Bronchial epithelial cell (primary cell): ENCODE measurements at places on chromosomes 4 and X. TPM values are rescaled to one million over a fixed set of nuclear protein-coding genes. Genes with fewer than 3 reads are reported as not detected.

The DCHS2 gene
- not detected in 2 replicates for total RNA-seq

DNA sequence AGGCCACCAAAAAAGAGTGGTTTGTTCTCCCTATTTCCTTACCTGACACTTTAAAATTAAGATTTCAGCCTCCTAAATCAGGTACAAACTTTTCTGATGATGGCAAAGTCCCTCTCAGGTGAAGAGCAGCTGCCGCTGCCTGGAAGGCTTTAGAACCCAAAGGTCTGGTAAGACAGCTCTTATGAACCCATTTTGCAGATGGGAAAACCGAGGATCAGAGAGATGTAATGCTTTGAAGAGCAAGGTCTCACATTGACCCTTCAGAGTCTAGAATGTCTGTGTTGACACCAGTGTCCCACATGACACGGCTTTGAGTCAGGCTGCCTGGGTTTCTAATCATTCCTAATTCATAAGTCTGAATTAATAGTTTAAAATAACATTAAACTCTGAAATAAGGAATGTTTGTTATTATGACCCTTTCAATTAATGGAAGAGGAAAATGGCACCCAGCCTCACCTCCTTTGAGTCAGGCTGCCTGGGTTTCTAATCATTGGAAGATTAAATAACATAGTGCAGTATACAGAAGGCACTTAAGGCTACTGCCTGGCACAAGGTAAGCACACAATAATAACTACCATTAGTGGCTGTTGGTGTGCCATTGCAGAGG, 27.9 kb upstream of the KIAA0232 start:
- no peak for DNase-seq

DNA sequence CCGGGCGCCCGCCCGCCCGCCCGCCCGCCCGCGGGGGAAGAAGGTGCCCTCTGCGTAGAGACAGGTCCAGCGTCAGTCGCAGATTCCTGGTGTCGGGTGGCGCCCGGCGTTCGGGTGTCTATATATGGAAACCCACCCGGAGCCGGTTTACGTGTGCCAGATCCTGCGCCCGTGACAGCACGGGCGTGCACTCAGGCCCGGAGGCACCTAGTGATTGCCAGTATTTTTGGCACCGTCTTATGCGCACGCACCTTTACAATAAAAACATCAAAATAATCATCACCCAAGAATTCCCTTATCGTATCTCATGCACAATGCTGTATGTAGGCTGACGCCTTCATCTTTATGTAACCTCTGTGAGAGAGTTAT, 519 bp downstream of the SLC25A4 start:
- DNase-seq = peak; percentile 50

The S100G gene
- not detected in 2 replicates for total RNA-seq

GRCh38 chr4:61922766-61923165, 722.6 kb downstream of the ADGRL3 start:
- DNase-seq = peak; percentile 55

The USP17L10 gene
- total RNA-seq = not detected in 2 replicates

DNA sequence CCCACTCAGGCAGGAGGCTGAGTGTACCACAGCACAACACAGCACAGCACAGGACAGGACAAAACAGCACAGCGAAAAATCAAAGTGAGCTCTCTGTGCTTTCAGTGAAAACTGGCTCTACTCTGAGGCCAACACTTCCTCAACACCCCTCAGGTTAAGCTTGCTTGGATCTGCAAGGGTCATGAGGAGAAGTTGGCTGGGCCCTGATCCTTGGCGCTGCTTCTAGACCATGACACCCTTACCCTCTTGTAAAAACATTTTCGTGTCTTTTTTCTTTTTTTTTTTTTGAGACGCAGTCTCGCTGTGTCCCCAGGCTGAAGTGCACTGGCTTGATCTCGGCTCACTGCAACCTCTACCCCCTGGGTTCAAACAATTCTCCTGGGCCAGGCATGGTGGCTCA, 25.3 kb downstream of the USP46 start:
- DNase-seq = no peak

The SPATA18 gene
- total RNA-seq = 11.8 and 16.1 TPM in 2 replicates

The EDA2R gene
- total RNA-seq = 3.8 and 5.3 TPM in 2 replicates

The GLOD5 gene
- total RNA-seq = not detected in 2 replicates

- DNase-seq = no peak
These were observed 28.6 kb downstream of the SULT1B1 start for GRCh38 chr4:69731847-69732246.

The RNF212 gene
- under 0.01 and 0.64 TPM in 2 replicates for total RNA-seq

DNA sequence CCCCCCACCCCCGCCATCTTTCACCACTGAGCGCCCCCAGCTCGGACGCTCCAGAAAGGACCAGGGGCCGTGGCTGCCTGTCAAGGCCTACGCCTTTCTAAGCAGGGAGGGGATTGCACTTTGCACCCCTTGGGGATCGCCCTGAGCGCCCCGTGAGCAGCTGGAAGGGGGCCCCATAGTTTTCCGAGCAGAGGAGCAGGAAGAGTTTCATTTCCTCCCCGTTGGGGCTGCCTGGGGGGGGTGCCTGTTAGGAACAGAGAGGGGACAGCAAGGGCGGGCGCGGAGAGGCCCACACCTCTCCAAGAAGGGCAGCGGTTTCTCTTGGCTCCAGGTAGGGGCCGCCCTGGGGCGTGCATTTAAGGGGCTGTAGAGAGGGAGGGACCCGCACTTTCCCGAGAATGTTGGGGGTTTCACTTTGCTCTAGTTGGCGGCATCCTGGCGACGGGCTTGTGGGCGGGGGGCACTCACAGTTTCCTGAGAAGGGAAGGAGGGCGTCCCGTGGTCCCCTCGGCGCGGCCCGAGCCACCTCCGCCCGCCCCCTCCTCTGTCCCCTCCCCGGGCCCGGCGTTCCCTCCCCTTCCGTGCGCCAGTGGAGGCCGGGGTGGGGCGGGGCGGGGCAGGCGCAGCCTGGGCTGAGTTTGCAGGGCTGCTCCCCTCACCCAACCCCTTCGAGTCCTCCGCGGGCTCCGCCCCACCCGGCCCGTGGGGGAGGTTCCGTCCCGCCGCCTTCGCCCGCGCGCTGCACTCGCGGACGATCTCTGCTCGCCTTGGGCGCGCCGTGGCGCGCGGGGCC, 82.3 kb upstream of the CD99 start:
- DNase-seq = peak; percentile 60

DNA sequence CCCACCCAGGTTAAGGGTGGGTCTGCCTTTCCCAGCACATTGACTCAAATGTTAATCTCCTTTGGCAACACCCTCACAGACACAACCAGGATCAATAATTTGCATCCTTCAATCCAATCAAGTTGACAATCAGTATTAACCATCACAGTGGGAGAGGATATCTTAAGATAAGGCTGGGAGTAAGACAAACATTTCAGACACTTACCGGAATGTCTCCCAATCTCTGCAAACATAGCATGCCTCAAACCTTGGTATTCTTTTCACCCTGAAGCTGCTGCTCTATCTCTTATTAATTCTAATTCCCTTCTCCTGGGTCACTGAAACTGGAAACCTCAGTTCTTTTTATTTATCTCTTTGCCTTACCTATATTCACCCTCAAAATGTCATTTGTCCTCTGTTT, 19.0 kb upstream of the TAPT1 start:
- no peak for DNase-seq

DNA sequence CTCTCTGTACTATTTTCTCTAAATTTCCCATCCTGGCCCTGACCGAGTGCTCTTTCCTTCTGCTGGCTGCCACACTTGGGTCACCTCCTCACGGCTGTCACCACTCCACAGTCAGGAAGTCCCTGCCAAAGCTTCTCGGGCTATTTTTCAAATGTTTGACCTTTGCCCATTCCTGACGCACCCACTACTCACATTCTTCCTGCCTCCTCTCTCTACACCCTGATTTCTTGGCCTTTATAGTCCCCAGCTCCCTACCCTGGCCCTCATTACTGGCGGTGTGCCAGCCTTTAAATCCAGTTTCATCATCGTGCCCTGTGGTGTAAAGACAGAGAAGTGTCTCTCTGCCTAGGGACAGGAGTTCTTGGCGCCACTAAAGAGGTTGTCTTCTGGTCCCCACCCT, 46.4 kb upstream of the GATB start:
- no peak for DNase-seq

- no peak for DNase-seq
These were observed 2418.6 kb downstream of the ARAP2 start for GRCh38 chr4:33825685-33826084.

DNA sequence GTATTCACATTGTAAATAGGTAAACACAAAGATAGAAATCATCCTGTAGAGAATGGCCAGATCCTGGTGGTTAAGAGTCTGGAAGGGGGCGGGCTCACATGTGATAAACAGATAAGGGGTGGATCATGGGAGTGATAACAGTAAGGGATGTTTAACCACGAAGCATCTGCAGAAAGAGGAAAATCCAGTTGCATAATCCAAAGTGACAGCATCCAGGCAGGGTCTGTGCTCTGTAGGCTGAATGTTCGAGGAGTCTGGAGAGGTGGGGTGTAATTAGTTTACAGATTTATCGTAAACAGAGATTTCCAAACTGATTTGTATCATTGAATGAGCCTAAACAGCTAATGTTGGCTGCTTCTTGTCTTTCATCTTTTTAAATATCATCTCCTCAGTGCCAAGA, 1009.8 kb upstream of the SLIT2 start:
- no peak for DNase-seq

The NR3C2 gene
- total RNA-seq = 0.77 and 0.79 TPM in 2 replicates

DNA sequence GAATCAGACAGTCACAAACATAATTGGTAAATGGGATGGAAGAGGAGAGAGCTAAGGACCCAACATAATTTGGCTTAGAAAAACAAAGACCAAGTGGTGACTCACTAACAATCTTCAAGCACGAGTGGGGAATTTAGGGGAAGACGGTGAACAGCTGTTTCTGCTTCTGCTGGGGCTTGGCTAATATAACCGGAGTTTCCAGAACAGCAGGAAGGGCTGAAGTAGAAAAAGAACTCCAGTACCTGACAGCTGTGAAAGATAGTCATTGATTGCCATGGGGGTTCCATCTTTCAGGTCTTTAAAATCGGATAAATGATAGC, 290.9 kb upstream of the LDB2 start:
- no peak for DNase-seq

GRCh38 chr4:172035562-172035961, 222.4 kb downstream of the GALNTL6 start:
- DNase-seq = no peak

- no peak for DNase-seq
These were observed 90.4 kb downstream of the EIF4E start for GRCh38 chr4:98838531-98838930.

GRCh38 chrX:905848-906566, 275.4 kb downstream of the SHOX start:
- no peak for DNase-seq

GRCh38 chr4:48858130-48858529, 27.2 kb downstream of the OCIAD1 start:
- no peak for DNase-seq

- no peak for DNase-seq
These were observed 109.0 kb downstream of the ENOX2 start for GRCh38 chrX:130793975-130794374.

The SMS gene
- 200 and 252 TPM in 2 replicates for total RNA-seq

DNA sequence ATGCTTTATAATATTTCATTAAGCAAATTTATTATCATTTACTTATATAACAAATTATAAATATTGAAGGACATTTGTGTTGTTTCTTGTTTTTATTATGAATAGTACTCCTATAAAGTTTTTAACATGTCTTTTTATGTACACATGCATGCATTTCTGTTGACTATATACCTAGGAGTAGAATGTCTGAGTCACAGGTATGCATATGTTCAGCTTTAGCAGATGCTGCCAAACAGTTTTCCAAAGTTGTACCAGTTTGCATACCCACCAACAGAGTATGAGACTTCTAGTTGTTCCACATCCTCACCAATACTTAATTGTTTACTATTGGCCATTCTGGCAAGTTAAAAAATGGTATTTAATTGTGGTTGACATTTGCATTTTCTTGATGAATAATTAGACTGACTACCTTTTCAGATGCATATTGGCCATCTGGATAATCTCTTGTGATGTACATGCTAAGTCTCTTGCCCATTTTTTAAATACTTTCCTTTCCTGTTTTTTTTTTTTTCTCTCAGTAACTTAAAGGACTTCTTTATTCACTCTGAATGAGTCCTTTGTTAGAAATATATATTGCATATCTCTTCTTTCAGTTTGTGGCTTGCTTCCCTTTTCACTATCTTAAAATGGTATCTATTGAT, 132.2 kb upstream of the TRIM2 start:
- DNase-seq = peak; percentile 45

- DNase-seq = no peak
These were observed 333 bp downstream of the BOD1L1 start for GRCh38 chr4:13627178-13627605.

DNA sequence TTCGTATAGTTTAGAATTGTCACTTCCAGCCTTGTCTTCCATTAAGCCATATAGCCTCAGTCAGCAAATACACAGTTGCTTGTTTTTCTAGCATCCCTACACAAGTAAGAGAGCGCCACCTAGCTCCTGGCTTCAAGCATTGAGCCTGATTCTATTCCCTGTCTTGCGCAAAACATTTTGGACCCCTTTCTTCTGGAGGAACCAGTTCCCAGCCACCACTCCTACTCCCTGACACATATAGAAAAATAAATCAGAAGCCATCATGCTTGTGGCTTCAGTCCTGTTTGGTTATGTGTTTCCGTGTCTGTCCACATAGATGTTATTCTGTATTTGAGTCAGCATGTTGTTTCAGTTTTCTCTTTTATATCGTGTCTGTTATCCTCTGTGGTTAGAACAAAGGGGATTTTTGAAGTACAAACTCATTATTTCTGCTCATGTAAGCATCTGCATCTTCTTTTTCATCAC, 59.9 kb downstream of the GK start:
- DNase-seq = peak; percentile 52

GRCh38 chrX:101195442-101196173, 24.0 kb upstream of the DRP2 start:
- DNase-seq = no peak

GRCh38 chr4:186942758-186943377, 219.2 kb upstream of the FAT1 start:
- no peak for DNase-seq

GRCh38 chrX:135489542-135489941, 30.9 kb upstream of the INTS6L start:
- no peak for DNase-seq

The MAGEE2 gene
- total RNA-seq = not detected in 2 replicates

GRCh38 chr4:8547108-8547911, 32.9 kb upstream of the GPR78 start:
- peak; percentile 83 for DNase-seq

DNA sequence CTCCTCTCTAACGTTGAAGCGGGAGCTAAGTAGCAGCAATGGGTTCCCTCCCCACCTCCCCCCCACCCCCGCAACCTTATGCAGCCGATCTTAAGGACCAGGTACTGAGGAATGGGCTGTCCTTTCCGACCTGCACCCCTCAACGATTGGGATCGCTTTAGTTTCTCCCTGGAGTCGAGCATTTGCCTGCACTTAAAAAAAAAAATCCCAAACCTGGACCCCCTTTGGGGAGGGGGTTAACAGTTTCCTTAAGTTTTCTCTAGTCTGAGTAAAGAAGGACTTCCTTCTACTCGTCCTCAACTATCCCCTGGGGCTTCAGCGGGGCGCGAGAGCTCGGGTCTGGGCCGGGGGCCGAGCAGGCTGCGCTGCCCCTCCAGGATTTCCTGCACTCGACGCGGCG, 25.7 kb upstream of the BCORL1 start:
- no peak for DNase-seq
